CD8-positive, alpha-beta T cell (primary cell): ENCODE measurements at places on chromosomes 16 and 17.

DNA sequence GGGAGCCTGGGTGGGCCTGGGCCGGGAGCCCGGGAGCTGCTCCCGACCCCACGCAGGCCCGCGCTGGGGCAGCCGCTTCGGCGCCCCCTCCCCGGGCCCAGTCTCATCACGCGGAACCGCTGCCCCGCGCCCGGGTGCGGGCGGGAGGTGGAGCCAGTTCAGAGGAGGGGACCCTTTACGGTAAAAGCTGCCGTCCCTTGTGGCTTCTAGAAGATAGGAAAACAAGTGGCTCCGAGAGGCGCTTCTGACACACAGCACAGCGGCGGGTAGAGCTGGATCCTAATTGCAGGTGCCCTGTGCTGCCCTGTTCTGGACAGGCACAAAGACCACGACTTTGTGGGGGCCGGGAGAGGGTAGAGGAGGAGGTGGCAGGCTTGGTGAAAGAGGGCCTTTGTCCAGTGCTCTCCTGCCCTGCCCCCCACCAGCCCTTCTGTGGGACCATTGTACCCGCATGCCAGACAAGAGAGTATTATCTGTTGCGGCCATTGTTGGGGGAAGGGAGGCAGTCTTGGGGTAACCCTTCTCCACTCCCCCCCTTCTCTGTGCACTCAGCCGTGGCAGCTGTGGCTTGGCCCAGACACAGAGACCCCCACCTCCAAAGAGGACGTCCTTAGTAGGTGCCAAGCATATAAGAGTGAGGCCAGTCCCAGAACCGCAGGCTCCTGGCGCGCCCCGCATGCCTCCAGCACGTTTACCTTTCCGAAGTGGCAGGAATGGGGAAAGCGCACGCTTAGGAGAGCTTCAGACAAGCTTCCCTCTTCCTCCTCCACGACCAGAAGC, 736 bp downstream of the CNP start:
- DNase-seq: peak; percentile 46

- DNase-seq: no peak
Observed at GRCh38 chr16:89123001-89123830, 29.6 kb downstream of the ACSF3 start.

DNA sequence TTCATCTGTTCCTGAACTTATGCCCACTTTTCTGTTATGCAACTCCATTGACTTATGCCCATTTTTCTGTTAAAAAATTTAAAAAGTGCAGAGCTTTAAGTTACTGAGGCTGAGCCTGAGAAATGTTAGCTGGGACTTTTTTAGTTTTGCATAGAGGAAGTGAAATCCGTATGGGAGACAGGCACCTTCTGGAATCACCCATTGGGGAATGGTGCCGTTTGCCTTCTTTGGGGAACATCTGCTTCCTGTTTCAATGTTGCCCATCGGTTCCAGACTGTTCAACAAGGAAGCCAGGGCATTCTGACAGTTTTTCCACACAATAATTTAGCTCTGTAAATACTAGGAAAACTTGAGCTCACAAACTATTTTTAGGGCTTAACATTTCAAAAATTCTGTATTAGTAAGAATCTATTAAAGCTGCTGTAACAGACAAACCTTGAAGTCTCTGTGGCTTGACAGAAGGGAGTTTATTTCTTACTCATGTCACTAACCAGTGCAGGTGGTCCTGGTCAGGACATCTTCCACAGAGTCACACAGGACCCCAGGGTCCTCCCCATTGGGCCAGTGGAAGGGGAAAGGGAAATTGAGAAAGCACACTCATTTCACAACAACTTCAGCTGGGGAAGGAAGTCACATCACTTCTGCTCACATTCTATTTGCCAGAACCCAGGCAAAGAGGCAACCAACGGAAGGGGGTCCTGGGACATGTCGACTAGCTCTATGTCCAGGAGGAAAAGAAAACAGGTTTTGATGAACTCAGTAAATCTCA, 17.2 kb downstream of the PRKCB start:
- no peak for DNase-seq

- no peak for DNase-seq
Observed at GRCh38 chr16:57316390-57317017, 32.0 kb upstream of the PLLP start.

GRCh38 chr16:75787440-75787839, 61.1 kb upstream of the CPHXL start:
- DNase-seq: no peak

DNA sequence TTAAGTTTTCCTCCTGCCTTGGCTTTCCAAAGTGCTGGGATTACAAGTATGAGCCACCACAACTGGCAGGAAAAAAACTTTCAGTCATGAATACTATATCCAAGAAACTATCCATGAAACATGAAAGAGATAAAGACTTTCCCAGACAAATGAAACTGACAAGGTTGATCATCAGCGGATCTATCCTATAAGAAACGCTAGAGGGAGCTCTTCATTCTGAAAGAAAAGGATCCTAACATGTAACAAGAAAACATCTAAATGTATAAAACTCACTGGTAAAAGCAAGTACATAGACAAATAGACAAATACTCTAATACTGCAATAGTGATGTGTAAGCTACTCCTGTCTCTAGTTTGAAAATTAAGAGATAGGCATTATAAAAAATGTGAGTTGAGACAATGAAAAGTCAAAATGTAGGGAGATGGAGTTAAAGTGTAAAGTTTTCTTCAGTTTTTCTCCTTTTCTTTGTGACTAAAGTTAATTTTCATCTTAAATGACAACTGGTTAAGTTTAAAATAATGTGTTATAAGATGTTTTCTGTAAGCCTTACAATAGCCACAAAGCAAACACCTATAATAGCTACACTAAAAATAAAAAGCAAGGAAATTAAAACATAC, 79.6 kb upstream of the TEKT1 start:
- DNase-seq: peak; percentile 63

GRCh38 chr17:82636626-82637598, 11.3 kb downstream of the WDR45B start:
- no peak for DNase-seq

DNA sequence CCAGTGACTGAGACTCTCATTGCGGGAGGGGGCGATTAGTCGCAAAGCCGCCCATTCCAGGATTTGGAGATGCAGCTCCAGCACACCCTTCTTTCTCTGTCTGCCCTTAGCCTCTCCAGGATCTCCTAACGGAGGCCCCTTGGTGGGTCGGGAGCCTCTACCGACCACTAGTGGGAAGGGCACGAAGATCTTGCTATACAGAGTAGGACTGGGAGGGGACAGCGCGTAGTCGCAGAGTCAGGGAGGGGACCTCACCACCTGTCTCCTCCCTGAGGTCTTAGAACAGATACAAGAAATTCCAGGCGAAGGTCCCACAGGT, 588 bp upstream of the SMTNL2 start:
- peak; percentile 45 for DNase-seq

DNA sequence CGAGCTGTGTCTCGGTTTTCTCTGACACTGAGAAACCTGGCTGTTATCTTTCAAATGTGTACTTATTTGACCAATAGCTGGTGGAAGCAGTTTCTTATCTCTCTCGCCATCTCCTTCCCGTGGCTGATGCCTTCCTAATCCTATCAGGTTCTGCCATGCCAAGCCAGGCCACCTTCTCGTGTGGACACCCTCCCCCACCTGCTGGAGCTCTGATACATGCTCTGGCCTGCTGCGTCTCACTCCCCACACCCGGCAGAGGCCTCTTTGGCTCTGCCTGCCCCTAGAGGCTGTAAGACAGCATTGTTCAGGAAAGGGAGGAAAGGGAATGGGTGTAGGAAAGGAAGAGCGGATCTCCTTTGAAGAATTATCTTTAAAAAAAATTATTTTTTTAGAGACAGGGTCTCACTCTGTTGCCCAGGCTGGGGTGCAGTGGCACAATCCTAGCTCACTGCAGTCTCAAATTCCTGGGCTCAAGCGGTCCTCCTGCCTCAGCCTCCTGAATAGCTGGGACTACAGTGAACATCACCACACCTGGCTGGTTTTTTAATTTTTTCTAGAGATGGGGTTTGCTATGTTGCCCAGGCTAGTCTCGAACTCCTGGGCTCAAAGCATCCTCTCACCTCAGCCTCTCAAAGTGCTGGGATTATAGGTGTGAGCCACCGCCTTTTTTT, 7.5 kb upstream of the ARMC5 start:
- no peak for DNase-seq
